ENCODE measurements at places on chromosomes 3 and 15.

DNA sequence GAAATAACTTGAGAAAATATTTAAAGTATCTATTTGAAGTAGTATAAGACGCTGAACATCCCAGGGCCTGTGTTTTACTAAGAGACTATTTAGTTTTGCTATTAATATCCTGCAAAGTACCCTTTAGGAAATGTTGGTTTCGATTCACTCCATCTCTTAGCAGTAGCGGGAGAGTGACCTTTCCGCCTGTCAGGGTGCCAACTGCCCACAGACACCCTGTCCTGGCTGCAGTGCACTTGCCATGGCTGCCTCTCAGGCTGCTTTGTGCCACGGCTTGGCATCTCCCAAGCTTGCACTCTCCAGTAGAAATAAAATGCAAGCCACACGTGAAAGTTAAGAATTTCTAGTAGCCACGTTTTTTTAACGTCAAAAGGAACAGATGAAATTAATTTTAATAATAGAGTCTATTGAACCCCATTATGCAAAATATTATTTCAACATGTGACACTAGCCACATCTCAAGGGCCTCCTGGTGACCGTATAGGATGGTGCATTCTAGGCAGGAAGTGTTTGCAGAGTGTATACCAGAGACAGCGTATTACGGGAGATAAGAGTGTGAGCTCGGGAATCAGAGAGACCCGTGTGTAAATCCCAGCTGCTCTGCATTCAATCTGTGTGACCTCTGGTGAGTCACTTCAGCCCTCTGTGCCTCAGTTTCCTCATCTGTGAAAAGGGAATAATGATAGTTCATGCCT, 19.8 kb downstream of the ADAMTS9 start:
- DNase-seq, result no peak

- DNase-seq, result no peak
Measured at GRCh38 chr3:134453631-134454030, 32.2 kb downstream of the ANAPC13 start.

DNA sequence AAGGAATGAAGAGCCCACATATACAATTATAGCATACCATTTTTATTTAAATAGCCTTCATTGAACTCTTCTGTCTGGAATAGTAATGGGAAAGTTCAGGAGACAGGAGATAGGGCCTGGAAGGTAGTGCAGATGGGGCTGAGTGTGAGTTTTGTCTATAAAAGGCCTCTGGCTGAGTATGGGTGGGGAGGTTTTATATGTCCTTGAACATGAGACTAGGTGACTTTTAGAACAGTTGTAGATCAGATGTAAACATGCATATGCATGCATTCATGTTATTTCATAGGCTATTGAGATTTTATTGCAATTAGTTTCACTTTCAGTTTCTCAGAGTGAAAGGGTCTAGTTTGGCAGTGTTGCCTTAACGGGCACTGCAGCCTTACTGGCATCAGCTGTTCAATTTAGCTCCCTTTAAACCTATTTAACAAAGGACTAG, 27.1 kb downstream of the CGGBP1 start:
- DNase-seq, result no peak

DNA sequence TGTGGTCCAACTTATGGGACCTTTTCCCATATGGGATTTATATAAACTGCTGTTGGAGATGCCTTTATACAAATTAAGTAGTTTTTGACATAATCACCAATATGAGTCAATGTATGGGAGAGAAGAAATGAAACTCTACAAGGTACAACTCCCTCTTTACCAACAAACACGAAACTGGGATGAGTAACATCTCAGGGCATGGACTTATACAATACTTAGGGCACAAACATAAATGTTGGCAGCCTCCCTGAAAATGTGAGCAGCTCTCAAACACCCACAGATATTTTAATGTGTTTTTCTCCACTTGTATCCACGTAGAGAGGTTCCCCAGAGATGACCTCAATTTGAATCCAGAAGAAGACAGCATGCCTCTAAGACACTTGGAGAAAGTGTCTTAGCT, 161.6 kb downstream of the MAGI1 start:
- no peak for DNase-seq

DNA sequence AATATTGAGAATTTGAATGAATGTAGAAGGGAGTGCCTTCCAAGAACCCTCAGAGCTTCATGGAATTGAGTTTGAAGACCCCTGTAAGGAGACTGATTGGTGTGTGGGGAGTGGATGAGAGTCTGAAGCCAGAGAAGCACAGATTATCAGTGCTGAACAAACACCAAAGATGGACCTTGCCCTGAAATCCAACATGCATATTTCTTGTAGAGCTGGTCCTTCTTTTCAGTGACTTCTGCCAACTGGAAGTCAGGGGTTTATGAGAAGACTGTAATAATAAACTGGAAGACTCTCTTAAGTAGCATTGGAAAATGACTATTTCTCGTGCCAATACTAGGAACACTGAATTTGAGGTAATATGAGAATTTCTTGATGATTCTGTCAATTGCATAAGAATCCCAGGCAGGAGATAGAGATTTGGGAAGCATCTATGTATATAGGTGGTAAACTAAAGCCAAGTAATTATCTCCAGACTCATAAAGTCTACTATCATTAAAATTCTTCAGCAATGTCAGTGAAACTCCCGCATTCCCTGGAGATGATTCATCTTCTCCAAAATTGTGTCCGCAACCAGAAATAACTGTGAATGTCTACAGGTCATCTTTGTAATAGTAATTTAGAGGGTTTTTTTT, 213.8 kb downstream of the IL5RA start:
- no peak for DNase-seq

DNA sequence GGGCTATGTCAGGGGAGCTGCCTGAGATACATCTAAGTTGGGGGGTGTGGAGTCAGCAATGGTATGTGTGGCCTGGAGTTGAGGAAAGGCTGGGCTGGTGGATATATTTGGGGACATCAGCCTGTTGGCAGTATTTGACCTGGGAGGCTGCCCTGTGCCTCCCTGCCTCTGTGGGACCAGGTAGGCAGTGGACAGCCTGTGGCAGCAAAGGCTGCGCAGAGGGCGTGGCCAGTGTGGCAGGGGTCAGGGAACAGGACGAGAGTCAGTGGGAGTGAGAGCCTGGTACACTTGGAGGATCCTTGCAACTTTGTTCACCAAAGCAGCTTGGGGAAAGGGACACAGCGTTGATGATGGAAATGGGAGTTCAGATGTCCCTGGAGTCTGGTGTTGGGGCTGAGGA, 15.0 kb downstream of the TEX264 start:
- no peak for DNase-seq

DNA sequence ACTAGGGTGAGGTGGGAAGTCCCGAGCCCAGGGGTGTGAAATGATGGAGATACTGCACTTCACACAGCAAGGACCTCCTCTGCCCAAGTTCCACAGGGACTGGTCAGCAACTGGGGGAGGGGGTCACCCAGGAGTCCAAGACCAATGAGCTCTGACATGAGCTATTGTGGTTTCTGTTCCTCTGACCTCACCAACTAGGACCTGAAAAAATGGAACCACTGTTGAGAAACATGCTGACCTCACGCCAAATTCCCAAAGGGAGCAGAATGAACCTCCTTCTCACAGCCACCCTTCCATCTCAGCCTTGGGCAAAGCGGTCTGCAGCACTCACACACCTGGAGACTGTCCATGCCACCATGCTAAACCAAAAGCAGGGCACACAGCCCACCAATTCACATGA, 69.3 kb downstream of the LRIG1 start:
- DNase-seq, result no peak

All from vagina (tissue), 2 donors.